EH (cell line): ENCODE measurements at places on chromosomes 11 and 22.

DNA sequence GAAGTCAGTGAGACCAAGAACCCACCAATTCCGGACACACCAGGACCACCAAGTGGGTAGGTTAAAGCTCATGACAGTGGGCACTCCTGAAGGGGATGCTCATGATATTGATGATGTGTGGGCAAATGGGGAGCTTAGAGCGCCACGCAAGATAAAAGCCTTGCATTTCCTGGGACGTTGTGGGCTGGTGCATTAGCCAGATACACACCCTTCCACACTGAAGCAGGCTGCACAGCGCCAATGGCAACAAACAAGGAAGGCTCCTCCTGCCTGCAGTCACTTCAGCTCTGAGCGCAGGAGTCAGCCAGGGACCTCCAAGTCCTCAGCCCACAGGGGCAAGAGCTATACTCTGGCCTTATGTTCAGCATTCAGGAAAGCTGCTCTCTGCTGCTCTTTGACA lies 20.6 kb downstream of the TMEM218 start:
- no peak for DNase-seq

DNA sequence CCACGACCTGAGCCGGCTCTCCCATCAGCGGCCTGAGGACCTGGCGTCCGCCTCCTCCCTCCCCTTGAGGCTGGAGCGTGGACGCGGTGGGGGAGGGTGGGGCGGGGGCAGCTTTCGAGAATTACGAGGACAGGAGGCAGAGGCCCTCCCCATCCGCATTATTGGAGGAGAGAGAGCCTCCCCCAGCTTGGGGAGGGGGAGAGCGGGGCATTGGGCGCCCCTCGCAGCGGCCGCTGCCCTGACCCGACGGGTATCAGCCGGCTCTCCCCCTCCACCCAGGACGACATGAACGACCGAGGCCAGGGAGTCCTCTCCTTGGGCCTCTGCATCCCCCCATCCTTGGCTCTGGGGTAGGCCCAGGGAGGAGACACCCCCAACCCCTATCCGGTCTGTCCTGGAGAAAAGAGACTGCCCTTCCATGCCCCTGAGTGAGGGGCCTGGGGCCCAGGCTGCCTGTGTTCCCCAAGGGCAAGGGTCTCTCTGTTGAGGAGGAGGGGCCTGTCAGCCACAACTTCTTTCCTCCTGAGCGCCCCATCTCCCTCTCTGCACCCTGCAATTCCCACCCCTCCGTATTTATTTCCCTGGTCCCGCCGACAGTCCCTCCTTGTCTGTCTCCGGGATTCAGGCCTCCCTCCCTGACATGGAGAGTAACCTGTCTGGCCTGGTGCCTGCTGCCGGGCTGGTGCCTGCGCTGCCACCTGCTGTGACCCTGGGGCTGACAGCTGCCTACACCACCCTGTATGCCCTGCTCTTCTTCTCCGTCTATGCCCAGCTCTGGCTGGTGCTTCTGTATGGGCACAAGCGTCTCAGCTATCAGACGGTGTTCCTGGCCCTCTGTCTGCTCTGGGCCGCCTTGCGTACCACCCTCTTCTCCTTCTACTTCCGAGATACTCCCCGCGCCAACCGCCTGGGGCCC lies 495 bp downstream of the GPR137 start:
- DNase-seq, result no peak

GRCh38 chr11:61696602-61697001 lies 16.4 kb downstream of the DAGLA start:
- no peak for DNase-seq

DNA sequence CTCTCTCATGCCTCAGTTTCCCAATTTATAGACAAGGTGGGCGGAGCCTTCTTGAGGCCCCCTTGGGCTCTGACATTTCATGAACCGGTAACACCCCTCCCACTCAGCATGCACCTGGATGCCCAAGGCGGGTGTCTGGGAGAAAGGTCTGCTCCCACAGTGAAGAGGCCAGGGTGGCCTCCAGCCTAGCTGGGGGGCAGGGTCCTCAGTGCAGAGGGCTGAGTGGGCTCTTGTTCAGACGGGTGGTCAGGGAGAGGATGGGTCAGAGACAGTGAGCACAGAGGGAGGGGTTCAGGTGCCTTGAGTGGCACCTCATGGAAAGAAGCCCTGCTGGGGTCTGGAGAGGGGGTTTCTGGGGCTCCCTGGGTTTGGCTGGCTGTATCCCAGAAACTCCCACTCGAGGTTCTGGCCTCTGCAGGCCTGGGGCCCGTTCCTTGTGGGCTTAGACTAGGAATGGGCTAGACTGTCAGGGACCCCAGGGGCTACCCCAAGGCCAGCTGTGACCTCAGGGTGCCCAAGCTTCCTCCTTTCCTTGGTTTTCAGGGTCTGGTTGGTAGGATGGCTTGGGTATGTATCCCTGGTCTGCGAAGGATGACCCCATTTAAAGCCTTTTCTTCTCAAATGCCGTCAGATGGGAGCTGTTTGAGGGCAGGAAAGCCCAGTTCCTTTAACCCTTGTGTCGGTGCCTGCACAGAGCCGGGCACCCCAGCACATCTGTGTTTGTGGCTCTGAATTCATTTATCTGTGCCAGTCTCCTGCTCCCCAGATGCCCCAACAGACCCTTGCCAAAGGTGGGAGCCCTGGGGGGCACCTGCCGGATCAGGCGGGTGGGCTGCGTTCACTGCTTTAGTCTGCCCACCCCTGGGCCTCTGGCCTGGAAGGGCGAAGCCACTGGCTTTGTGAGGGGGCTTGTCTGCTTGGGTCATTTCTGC lies 1.2 kb downstream of the SYNGR1 start:
- DNase-seq, result no peak

DNA sequence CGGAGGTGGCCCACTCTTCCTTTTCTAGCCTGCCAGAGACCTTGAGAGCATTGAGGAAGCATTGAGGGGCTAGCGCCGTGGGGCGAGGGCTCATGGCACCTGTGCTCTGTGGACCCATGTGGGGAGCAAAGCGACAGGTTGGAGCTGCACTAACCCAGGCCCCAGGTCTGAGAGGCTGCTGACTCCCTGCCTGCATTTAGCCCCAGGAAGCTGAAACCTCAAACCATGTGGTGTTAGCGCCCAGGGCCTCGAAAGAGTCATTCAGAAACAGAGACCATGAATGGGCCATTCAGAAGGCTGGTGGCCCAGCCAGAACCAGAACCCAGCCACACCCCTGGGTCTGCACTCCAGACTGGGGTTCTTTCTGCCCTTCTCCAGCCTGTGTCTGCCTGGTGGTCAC lies 88.6 kb downstream of the BCR start:
- no peak for DNase-seq

DNA sequence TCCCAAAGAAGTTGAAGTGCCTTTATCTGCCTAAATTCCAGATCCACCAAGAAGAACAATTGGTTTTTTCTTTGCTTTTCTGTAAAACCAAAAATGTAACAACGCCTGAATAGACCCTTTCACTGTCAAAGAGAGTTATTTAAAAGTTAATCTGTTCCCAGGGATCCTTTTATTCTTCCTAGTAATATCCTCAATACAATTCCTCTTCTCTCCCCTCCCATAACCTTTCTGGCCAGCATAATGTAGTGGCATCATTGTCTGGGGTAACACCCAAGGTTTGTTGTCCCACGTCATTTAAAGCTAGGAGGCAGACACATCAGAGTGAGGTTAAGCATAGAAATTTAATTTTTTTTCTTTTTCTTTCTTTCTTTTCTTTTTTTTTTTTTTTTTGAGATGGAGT lies 39.9 kb downstream of the MS4A2 start:
- DNase-seq, result no peak

DNA sequence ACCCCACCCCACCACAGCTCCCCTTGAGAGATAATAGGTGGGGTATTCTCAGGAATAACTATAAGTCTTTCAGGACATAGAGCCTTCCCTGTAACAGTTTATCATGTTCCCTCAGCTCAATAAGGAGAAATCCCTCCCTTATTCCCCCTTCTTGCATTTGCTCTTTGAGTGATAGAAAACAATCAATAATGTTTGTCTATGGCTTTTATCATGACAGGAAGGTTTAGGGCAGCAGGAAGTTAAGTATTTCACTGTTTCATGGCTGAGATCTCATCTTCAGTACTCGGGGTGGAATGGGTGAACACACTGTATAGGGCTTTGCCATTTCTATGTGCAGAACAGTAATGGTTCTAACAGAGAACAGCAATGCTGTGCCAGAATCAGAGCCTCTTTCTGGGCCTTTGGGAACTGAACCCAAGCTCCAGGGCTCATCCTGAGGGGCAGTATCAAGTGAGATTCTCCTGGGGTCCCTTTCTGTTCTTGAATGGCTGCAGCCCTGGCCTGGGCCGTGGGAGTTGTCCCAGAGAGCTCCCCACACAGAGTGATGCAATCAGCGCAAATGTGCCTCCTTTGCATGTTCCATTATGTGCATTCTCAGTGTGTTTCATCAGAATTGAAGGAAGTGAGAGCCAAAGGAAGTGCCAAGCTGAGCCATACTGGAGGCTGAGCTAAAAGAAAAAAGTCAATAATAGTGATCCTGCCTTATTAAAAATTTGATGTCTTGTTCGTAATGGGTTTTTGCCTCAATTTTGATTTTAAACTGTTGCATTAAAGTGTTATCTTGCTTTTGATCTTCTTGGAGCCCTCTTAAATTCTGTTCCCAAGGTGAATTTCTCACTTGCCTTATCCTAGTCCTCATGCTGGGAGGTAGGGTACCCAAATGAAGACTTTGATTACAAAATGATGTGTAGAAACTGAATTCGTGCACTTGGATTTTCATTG lies 2.9 kb upstream of the CYP2R1 start:
- peak; percentile 46 for DNase-seq

GRCh38 chr11:65452806-65453490 lies 30.4 kb downstream of the NEAT1 start:
- peak; percentile 95 for DNase-seq

- DNase-seq, result no peak
These were observed 652 bp upstream of the PVALB start for GRCh38 chr22:36817525-36817848.

- no peak for DNase-seq
These were observed 3.0 kb upstream of the NRGN start for GRCh38 chr11:124736736-124737135.

GRCh38 chr11:1746956-1747752 lies 3.2 kb downstream of the IFITM10 start:
- DNase-seq, result no peak

- DNase-seq, result peak; percentile 7
These were observed 111.8 kb downstream of the CTNND1 start for GRCh38 chr11:57873196-57873911.

DNA sequence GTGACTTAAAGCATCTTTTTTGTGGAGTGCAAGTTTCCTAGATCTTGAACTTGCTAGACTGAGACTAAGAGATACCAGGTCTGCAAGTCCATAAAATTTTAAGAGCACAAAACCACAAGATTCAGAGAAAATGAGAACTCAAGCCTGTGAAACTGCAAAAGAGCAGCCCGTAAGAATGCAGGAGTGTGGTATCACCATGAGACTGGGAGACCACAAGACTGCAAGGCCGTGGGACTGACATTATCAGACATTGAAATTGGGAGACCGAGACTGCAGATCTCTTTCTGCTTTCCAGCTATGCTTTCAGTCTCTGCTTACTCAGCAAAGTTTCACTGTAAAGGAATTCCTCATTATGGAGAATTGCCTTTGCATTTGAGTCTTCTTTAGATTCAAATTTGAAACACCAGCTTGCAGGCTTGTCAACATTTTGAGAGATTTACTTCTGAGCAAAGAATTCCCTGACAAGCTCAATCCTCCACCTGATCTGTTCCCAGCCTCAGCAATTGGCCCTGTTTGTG lies 621.2 kb downstream of the KCNA4 start:
- no peak for DNase-seq

DNA sequence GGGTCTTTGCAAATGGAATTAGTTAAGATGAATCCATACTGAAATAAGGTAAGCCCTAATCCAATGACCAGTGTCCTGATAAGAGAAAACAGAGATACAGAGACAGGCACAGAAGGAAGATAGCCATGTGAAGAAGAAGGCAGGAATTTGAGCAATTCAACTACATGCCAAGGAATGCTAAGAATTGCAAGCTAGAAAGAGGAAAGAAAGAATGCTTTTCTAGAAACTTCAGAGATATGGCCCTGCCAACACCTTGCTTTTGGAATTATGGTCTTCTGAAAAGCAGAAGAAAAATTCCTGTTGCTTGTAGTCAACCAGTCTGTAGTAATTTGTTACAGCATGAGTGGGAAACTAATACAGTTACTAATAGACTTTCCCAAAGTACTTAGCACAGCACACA lies 111.3 kb downstream of the SLC17A6 start:
- DNase-seq, result peak; percentile 6

- no peak for DNase-seq
These were observed 1077.3 kb downstream of the TBC1D22A start for GRCh38 chr22:47839595-47840227.

DNA sequence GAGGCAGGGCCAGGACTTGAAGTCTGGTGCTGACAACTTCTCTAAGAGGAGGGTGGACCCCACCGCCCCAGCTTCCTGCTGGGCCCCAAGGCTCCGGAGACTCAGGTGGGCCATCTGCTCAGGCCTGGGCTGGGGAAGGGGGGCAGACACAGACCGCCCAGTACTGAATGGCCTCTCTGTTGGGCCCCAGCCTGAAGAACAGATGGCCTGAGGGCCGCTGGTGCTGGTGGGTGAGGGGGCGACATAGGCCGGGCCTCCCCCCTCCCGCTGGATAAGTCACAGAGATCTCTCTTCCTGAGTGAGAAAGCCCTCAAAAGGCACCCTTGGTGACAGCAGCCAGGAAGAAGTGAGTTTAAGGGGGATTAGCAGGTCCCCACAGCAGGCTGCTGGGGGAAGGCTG lies 12.5 kb upstream of the TP53I11 start:
- no peak for DNase-seq

DNA sequence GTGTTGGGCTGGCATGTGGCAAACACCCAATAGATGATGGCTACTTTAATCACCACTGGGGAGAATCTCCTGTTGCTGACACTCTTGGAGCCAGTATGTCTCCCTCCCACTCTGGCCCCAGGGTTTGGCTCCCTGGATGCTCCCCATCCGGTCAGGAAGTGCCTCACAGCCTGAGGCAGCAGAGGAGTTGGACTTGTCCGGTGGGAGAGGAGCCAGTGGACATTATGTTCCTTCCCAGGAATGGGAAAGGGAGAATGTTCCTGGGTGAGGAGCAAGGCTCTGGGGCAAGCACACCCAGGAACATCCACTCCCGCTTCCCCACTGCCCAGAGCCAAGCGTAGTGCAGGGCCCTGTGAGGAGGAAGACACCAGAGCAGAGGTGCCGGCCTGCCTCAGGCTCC lies 84.6 kb upstream of the NAV2 start:
- peak; percentile 96 for DNase-seq

GRCh38 chr11:77654770-77655434 lies 17.3 kb upstream of the CLNS1A start:
- DNase-seq, result peak; percentile 75

DNA sequence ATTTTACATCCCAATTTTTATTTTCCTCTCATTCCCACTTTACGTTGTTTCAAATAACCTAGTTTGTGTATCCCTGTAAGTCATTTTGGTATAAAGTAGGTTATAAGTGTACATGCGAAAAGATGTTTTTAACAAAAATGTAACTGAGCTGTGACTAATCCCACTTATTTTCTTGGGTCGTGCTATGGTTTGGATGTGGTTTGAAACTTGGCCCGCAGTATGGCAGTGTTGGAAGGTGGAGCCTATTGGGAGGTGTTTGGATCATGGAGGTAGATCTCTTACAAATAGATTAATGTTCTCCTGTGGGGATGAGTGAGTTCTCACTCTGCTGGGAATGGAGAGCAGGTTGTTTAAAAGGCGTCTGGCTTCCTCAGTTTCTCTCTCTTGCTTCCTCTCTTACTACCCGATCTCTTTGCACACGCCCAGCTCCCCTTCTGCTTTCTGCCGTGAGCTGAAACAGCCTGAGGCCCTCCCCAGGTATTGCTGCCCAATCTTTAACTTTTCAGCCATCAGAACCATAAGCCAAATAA lies 7.2 kb downstream of the RPL27A start:
- peak; percentile 39 for DNase-seq

GRCh38 chr11:100849009-100849900 lies 162.2 kb downstream of the ARHGAP42 start:
- DNase-seq, result peak; percentile 96

GRCh38 chr11:108500721-108501120 lies 2.5 kb upstream of the POGLUT3 start:
- no peak for DNase-seq
